ENCODE measurements at places on chromosomes 5 and 9.

- peak; percentile 45 for DNase-seq
These were observed 13.3 kb upstream of the HSDL2 start for GRCh38 chr9:112366591-112366990.

- DNase-seq = no peak
These were observed 61.7 kb downstream of the SLC38A9 start for GRCh38 chr5:55650386-55650785.

GRCh38 chr9:9747787-9748186, 865.0 kb downstream of the PTPRD start:
- DNase-seq = no peak

DNA sequence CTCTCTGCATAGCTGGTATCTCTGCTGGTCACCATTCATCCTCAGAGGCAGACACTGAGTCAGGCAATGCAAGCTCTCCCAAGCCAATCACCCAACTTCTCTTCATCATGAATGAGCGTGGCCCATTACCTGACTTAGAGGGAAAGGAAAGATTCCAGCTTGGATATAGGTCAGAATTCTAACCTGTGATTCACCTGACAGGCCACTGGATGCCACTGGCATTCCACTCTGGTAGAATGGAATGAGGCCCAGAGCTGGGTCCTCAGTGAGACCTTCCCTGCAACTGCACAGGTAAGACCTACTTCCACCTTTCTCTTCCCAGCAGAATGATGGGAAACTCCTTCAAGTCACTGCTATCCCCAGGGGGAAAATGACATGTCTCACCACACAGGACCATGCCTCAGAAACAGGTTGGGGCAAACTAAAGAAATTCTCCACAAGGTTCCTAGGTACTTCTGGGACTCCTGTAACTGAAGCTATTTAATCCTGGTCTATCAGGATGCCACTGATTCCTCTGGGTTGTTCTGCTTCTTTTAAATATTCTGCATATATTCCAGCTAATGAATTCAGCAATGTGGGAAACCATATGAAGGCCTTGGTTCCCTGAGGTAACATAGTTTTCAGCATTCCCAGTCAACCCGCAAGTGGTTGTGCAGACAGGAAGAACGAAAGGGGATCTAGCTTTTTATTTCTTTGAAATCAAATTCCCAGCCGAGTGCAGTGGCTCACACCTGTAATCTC, 62.0 kb downstream of the SUSD1 start:
- DNase-seq = peak; percentile 83

DNA sequence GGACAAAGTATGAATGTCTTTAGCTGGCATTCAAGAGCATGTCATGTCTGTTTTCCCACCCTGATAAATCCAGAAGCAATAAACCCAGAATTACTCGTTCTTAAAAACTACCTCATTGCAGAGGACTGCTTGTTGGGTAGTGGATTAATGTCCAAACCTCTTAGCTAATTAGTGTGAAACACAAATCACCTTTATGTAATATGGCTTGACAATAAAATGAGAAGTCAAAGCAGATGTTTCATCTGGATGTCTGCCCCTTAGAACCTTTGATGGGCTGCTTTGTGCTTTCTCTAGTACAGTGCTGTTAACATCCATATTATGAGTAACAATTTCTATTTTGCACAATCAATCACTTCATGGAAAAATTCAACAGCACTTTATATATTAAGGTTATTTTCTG, 149.1 kb upstream of the TUT7 start:
- DNase-seq = no peak

- no peak for DNase-seq
These were observed 5.0 kb downstream of the FAM163B start for GRCh38 chr9:133604214-133604613.

DNA sequence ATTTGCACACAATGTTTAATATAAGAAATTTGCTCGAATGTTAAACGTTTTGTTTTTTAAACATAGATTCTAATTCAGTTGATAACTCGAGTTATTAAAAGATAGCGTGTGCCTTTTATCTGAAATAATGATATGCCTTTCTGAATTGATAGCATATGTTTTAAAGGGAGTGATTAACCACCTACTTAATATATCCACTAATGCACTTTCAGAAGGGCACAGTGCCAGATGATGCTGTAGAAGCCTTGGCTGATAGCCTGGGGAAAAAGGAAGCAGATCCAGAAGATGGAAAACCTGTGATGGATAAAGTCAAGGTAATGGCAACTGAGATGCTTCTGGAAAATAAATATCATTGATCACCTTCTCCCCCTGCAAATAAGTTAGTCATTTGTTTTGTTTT, 53.9 kb downstream of the ERAP1 start:
- no peak for DNase-seq

GRCh38 chr5:151889614-151890013, 35.0 kb downstream of the GLRA1 start:
- DNase-seq = no peak

DNA sequence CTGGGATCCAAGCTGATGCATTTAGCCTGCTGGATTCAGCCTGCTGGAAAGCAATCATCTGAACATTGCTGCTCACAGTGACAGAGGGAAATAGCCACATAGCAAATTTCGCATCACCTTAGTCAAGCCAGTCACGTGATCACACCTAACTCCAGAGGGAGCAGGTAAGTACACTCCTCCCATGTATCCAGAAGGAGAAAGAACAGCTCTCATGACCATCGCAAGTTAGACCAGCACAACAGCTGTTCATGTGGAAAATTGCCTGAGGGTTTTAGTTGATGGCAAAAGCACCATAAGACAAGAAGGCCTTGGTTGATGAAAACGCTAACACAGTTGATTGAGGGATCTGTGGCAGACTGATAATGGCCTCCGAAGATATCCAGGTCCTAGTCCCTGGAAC, 34.2 kb upstream of the MYO10 start:
- DNase-seq = no peak

- no peak for DNase-seq
These were observed 13.5 kb downstream of the GAPT start for GRCh38 chr5:58504766-58505165.

DNA sequence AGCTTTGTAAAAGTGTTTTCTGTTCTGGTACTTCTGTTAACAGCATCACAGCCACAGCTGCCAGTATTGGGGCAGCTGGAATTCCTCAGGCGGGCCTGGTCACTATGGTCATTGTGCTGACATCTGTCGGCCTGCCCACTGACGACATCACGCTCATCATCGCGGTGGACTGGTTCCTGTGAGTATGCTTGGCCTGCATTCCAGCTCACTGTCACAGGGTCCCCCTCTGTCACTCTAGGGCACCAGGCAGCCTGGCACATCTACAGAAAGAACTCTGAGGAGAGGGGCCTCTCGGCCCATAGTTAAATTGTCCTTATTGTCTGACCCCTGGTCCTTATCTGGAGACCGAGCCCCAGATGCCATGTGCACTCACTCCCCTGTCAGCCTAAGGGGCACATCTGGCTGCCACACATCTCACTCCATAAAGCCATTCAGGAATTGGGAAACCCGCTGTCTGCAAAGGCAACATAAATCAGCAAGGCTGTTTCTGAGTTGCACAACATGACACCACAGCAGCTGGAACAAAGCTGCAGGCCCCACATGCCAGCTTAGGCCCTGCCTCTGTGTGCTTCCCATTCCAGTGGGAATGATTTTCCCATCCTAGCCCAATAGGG, 77.5 kb downstream of the SLC1A3 start:
- DNase-seq = no peak

DNA sequence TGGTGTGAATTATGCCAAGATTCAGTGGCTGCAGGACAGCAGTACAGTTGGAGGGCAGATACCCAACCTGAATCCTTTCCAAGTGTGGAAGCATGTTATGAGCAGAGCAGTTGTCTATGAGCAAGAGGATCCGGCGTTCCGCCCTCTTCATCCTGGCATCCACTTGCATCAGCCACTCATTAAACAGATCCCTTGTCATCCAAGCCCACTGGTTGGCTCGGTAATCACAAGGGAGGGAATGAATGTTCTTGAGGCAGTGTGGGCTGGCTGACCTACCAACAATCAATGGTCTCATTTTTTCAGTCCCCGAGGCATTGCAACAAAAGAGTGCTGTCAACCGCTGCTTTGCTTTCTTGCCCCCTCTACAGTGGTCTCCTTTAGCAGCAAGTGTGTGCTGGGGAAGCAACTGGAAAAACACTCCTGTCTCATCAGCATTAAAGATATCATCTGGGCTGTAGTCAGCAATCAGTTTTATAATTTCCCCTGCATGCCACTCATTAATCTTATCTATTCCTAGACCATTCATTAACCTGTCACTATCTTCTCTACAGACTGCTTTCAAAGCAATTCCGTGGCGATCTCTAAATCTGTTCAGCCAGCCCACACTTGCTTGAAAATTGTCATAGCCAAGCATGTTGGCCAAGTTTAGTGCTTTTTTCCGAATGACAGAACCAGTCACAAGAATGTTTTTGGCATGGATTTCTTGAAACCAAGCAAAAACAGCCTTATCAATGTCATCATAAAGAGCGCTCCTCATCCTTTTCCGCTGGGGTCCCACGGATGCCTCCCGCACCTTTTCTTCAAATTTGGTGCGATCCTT, 4.9 kb downstream of the TIGD6 start:
- DNase-seq = no peak

GRCh38 chr5:108946008-108946407, 198.3 kb downstream of the FER start:
- no peak for DNase-seq

DNA sequence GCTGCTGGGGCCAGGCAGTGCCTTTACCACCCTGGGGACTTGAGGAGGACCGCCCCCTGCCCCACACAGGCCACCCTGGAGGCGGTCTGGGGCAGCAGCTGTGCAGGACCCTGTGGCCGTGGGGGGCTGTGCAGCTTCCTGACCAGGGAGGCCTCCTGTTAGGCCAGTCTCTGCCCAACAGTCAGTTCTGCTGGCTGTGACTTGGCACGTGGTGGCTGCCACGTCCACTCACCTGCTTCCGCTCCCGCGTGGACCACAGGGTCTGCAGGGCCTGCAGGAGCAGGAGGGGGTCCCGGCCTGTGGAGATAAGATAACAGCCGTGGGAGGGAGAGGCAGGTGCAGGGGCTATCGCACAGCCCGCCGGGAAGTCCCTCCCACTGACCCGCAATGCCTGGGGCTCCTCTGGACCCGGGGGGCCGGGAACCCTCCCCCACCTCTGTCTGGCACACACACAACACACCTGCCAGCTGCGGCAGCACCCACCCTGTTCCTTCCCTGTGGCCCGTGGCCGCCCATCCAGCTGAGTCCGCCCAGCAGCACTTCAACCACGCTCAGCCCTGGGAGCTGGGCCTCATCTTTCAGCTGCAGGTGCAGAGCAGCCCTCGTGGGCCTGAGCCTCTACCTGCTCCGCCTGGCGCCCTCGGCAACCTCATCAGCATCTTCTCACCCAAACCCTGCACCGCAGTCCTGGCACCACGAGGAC, 39.7 kb downstream of the EXD3 start:
- no peak for DNase-seq

DNA sequence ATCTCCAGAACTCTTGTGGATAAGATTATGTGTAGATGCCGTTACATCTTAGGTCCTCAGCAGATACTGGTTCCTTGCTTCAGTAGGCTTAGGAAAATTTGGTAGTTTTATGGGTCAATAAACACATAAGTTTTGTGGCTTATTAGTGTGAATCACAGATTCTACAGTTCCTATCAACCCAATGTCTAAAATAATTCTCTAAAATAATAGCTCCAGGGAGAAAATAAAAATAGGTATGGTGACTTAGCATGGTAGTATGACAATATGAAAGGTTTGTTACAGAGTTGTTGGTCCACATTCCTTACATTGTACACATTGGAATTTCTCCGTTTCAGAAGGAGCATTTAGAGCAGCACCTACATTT, 91.7 kb downstream of the AOPEP start:
- no peak for DNase-seq

GRCh38 chr5:130957151-130957550, 207.9 kb downstream of the HINT1 start:
- no peak for DNase-seq

- DNase-seq = no peak
These were observed 356.5 kb downstream of the CDH12 start for GRCh38 chr5:22496666-22497065.

DNA sequence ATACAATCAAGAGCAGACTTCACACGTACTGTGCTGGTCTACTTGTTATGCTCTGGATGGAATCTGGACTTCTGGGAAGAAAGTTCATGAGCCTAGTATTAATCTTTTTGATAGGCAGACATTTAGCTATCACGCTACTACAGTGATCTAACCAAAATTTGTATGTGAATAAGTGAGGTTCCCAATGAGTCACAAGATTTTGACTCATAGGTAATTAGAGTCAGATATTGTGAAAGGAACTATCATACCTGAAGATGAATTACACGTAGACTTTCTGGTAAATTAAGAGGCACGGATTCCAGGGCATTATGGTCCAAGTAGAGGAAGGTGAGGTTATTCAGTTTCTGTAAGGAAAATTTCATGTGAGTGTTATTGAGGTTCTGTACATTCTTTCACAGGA, 18.4 kb downstream of the OGN start:
- DNase-seq = no peak

GRCh38 chr9:132762896-132763295, 92.6 kb downstream of the GTF3C4 start:
- no peak for DNase-seq

GRCh38 chr9:73531658-73532057, 380.0 kb downstream of the ANXA1 start:
- no peak for DNase-seq

GRCh38 chr9:123723135-123723875, 206.6 kb downstream of the DENND1A start:
- no peak for DNase-seq

DNA sequence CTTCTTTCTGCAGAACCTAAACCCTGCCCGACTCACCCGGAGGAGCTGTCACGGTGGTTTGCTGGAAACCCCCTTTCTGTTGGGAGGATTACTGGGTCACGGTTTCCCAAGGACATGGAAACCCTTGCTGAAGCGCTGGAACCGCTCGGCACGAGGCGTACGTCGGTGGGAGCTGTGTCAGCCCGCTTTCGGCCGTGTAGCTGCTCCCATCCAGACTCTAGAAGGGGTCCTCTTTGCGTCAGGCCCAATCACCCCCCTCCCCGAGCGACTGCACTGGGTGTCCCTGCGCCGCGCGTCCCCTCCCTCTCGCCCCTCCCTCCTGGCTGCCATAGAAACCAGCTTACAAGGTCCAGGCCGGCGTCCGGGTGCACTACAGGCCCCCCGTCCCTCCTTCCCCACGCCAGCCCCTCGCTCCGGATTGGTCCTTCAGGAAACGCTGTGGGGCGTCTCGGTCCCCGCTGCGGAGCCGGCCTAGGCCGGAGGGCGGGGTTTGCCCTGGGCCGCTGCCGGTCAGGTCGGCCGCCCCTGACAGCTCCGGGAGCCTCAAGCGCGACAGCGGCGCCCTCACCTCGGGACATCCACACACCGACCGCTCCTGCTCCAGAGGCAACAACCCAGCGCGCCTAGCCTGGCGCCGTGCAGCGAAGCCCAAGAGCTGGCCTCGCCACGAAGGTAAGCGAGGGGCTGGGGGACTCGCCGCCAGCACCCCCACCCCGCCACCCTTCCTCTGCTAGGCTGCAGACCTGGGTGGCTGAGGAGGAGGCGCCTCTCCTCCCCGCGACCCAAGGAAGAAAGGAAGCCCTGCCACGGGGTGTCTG, at the start of gene NIM1K:
TSS of gene NIM1K (plus strand) at position 486 of the 818 bp plus-strand sequence. CDS start 53,551 bp downstream, outside the sequence.
- DNase-seq = no peak

GRCh38 chr5:96790961-96791504, 16.7 kb downstream of the ERAP1 start:
- no peak for DNase-seq

GRCh38 chr5:36537724-36538123, 68.7 kb upstream of the SLC1A3 start:
- no peak for DNase-seq

GRCh38 chr5:9713356-9713755, 83.2 kb upstream of the TAS2R1 start:
- DNase-seq = no peak
